ENCODE measurements at places on chromosomes 4 and X. TPM values are rescaled to one million over a fixed set of nuclear protein-coding genes. Genes with fewer than 3 reads are reported as not detected.

Gene RPA4
- 1.3 TPM for polyA plus RNA-seq

GRCh38 chrX:40152173-40152711 is 54.5 kb upstream of the BCOR start:
- peak overlapping the region; percentile 82 for H3K27ac ChIP-seq
- no peaks in the 10 kb centered on the region for H3K36me3 ChIP-seq
- no peak for DNase-seq
- H3K4me3 ChIP-seq, result no peak overlapping the region

- peaks cover 2% of the 10 kb centered on the region for H3K27me3 ChIP-seq
- H3K4me3 ChIP-seq, result no peak overlapping the region
- H3K27ac ChIP-seq, result no peak overlapping the region
- H3K36me3 ChIP-seq, result no peaks in the 10 kb centered on the region
- DNase-seq, result no peak
- no peaks in the 10 kb centered on the region for H3K4me1 ChIP-seq
Measured at GRCh38 chrX:150907474-150907873, 9.0 kb upstream of the CD99L2 start.

Gene S100P
- polyA plus RNA-seq, result 51.6 TPM

- no peaks in the 10 kb centered on the region for H3K36me3 ChIP-seq
- no peak overlapping the region for H3K4me3 ChIP-seq
- H3K27ac ChIP-seq, result no peak overlapping the region
- H3K27me3 ChIP-seq, result no peaks in the 10 kb centered on the region
- no peak for DNase-seq
- H3K4me1 ChIP-seq, result no peaks in the 10 kb centered on the region
Measured at GRCh38 chrX:77431227-77431626, 16.0 kb upstream of the FGF16 start.

DNA sequence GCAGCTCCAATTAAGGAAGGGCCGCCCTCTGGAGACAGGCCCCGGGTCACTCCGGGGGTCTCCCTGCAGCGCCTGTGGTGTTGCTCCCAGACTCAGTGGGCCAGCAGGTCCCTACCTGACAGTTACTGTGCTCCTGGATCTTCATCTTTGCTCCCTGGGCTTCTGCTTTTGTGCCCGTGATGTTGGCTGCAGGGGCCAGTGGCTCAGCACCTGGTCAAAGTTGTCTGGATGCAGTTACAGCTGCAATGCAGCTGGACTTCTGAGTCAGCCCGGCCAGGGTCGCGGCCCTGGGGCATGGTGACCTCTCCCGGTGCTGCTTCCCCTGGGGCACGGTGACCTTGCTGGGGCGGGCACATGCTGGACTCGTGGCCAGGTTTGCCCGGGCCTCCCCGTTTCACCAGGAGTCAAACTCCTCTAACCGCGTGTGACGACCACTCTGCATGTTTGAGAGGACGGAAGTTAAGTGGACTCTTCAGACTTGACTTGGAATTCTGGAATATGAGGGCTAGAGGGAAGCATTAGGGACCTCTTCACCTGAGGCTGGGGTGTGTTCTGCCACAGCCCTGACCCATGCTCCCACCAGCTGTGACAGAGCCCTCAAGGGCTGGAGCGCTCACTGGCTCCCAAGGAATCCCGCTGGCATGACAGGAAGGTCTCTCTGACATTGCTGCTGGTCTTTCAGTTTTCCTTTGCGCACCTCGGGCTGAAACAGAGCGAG is 3.7 kb downstream of the CTAG2 start:
- H3K36me3 ChIP-seq, result no peaks in the 10 kb centered on the region

- H3K4me1 ChIP-seq, result peaks cover 13% of the 10 kb centered on the region
- DNase-seq, result no peak
- H3K27me3 ChIP-seq, result no peaks in the 10 kb centered on the region
- no peak overlapping the region for H3K27ac ChIP-seq
- H3K4me3 ChIP-seq, result no peak overlapping the region
- H3K36me3 ChIP-seq, result no peaks in the 10 kb centered on the region
Measured at GRCh38 chr4:26380740-26381139, 59.9 kb downstream of the RBPJ start.

- no peaks in the 10 kb centered on the region for H3K4me1 ChIP-seq
- no peaks in the 10 kb centered on the region for H3K27me3 ChIP-seq
- no peak for DNase-seq
- H3K4me3 ChIP-seq, result no peak overlapping the region
- no peaks in the 10 kb centered on the region for H3K36me3 ChIP-seq
Measured at GRCh38 chrX:45068569-45068968, 132.1 kb downstream of the DIPK2B start.

DNA sequence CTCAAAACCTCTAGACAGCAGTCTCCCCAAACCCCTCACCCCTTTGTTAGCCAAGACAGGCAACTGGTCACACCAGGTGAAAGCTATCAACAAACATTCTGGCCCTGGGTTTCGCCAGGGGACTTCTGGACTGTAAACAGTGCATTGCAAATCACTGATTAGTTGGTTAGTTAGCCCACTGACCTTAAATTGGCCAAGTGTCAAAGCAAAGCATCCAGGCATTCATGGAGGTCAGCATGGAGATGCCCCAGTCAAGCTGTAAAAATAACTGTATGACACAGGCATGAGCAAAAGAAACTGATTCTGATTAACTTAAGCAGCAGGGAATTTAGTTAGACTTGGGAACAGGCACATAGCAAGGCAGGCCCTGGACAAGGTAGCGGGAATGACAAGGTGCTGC is 156.0 kb upstream of the TTC29 start:
- no peaks in the 10 kb centered on the region for H3K27me3 ChIP-seq
- DNase-seq, result no peak
- H3K27ac ChIP-seq, result no peak overlapping the region
- no peaks in the 10 kb centered on the region for H3K36me3 ChIP-seq
- no peak overlapping the region for H3K4me3 ChIP-seq

DNA sequence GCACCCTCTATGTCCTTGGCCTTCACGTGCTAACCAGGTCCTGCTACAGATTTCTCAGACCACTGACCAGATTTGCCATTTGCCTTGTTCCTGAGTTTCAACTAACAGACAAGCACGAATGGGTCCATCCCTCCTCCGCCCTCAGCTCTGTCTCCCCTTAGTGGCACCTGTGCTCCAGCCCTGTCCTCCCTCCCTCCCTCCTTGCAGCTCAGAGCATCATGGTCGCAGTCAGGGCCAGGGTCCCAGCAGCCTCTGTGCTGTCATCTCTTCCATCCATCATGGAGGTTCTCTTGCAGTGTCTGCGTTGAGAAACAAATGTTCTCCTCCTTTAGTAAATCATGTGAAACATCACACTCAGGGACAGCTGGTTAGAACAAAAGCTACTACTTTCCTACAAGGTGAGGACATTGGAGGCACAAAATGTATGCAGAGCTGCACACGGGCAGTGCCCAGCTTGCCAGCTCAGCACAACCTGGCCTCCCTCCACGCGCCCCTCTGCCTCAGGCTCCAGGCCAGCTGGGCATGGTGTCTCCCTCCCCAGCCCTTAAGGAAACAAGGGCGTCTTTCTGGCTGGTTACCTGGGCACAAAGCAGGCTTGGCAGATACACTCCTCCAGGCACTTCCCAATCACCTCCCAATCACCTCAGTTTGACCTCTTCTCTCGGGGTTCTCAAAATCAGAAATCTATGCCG is 79.5 kb upstream of the ATP6AP2 start:
- no peak overlapping the region for H3K4me3 ChIP-seq
- no peak for DNase-seq
- H3K36me3 ChIP-seq, result no peaks in the 10 kb centered on the region
- no peaks in the 10 kb centered on the region for H3K4me1 ChIP-seq
- H3K27ac ChIP-seq, result no peak overlapping the region

- no peaks in the 10 kb centered on the region for H3K27me3 ChIP-seq
- DNase-seq, result no peak
- no peak overlapping the region for H3K27ac ChIP-seq
- H3K4me3 ChIP-seq, result no peak overlapping the region
- no peaks in the 10 kb centered on the region for H3K36me3 ChIP-seq
Measured at GRCh38 chr4:141971869-141972268, 335.5 kb downstream of the IL15 start.

DNA sequence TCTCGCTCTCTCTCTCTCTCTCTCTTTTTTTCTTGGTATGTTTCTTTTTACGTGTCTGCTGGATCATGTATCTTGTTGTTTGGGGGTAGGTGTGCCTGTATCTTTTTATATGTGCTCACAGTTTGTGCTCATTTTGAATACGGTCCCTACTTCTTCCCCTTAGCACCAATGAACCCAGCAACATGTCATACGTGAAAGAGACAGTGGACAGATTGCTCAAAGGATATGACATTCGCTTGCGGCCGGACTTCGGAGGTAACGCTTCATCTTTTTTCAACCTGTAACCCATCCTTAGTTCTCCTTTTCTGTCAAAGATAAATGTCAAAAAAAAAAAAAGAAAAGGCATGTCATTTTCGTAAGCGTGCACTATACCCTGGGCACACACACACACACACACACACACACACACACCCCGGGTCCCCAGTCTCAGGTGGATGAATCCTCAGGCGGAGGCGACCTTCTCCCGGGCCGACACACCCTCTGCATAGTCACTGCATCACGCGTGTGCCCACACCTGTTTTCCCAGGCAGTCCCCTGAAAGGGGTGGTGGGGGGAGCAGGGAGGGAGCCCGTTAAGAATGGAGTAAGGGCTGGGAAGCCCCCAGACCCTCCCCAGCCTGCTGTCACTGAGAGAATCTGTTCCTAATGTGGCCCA is 511 bp downstream of the GABRB1 start:
- no peaks in the 10 kb centered on the region for H3K27me3 ChIP-seq
- H3K4me1 ChIP-seq, result no peaks in the 10 kb centered on the region
- H3K4me3 ChIP-seq, result peak overlapping the region; percentile 94
- no peak overlapping the region for H3K27ac ChIP-seq

Gene RAB40A
- polyA plus RNA-seq, result 3.0 TPM

GRCh38 chrX:118228041-118228440 is 111.4 kb upstream of the KLHL13 start:
- H3K27ac ChIP-seq, result no peak overlapping the region
- no peaks in the 10 kb centered on the region for H3K36me3 ChIP-seq
- no peak for DNase-seq

- H3K27me3 ChIP-seq, result no peaks in the 10 kb centered on the region
- no peak overlapping the region for H3K27ac ChIP-seq
- no peak overlapping the region for H3K4me3 ChIP-seq
- H3K36me3 ChIP-seq, result no peaks in the 10 kb centered on the region
- DNase-seq, result no peak
Measured at GRCh38 chrX:120287513-120288112, 23.6 kb downstream of the TMEM255A start.

Gene USP26
- polyA plus RNA-seq, result not detected

GRCh38 chrX:47360423-47361179 is 9.8 kb upstream of the ZNF157 start:
- H3K4me3 ChIP-seq, result no peak overlapping the region
- no peaks in the 10 kb centered on the region for H3K27me3 ChIP-seq
- H3K4me1 ChIP-seq, result no peaks in the 10 kb centered on the region
- H3K36me3 ChIP-seq, result no peaks in the 10 kb centered on the region
- H3K27ac ChIP-seq, result peak overlapping the region; percentile 78

DNA sequence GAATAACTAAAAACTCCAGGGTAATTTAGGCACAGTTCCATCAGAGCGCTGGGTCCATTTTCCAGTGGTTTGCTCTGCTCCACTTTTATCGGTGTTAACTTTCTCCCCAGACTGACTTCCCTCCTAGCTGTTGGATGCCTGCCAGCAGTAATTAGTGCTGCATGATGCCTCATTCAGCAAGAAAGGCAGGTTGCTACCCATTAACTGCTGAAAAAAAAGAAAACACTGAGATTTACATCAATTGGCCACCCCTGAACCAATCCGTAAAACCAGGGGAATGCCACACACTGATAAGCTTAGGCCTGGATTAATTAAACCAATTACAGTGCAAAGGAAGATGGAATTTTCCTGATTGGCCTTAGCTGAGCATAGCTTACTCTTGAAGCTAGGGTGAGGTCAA is 182.4 kb upstream of the CXXC4 start:
- no peak overlapping the region for H3K27ac ChIP-seq
- H3K27me3 ChIP-seq, result no peaks in the 10 kb centered on the region
- no peaks in the 10 kb centered on the region for H3K4me1 ChIP-seq
- H3K4me3 ChIP-seq, result no peak overlapping the region
- peak; percentile 6 for DNase-seq

Gene TENM3
- 16.1 TPM for polyA plus RNA-seq

- no peak overlapping the region for H3K4me3 ChIP-seq
- H3K27me3 ChIP-seq, result no peaks in the 10 kb centered on the region
- no peak for DNase-seq
Measured at GRCh38 chr4:124183926-124184325, 528.6 kb downstream of the ANKRD50 start.

- DNase-seq, result no peak
- H3K27me3 ChIP-seq, result no peaks in the 10 kb centered on the region
- H3K36me3 ChIP-seq, result no peaks in the 10 kb centered on the region
- no peaks in the 10 kb centered on the region for H3K4me1 ChIP-seq
- H3K4me3 ChIP-seq, result no peak overlapping the region
- H3K27ac ChIP-seq, result no peak overlapping the region
Measured at GRCh38 chr4:73303711-73304110, 45.1 kb upstream of the ANKRD17 start.

Gene CXCL5
- polyA plus RNA-seq, result 31.3 TPM

- no peak overlapping the region for H3K27ac ChIP-seq
- H3K36me3 ChIP-seq, result no peaks in the 10 kb centered on the region
- no peak overlapping the region for H3K4me3 ChIP-seq
- H3K4me1 ChIP-seq, result no peaks in the 10 kb centered on the region
- H3K27me3 ChIP-seq, result no peaks in the 10 kb centered on the region
Measured at GRCh38 chr4:35970366-35970960, 273.9 kb downstream of the ARAP2 start.

- no peak overlapping the region for H3K27ac ChIP-seq
- no peaks in the 10 kb centered on the region for H3K27me3 ChIP-seq
- H3K4me3 ChIP-seq, result no peak overlapping the region
- no peaks in the 10 kb centered on the region for H3K4me1 ChIP-seq
Measured at GRCh38 chrX:130994671-130995070, 63.5 kb upstream of the ARHGAP36 start.

GRCh38 chr4:95267081-95267480 is 281.7 kb downstream of the UNC5C start:
- DNase-seq, result no peak
- no peaks in the 10 kb centered on the region for H3K36me3 ChIP-seq
- H3K27me3 ChIP-seq, result no peaks in the 10 kb centered on the region
- no peaks in the 10 kb centered on the region for H3K4me1 ChIP-seq
- no peak overlapping the region for H3K4me3 ChIP-seq
- no peak overlapping the region for H3K27ac ChIP-seq

- no peaks in the 10 kb centered on the region for H3K4me1 ChIP-seq
- H3K4me3 ChIP-seq, result no peak overlapping the region
- no peaks in the 10 kb centered on the region for H3K36me3 ChIP-seq
- H3K27ac ChIP-seq, result no peak overlapping the region
- H3K27me3 ChIP-seq, result no peaks in the 10 kb centered on the region
Measured at GRCh38 chr4:185742766-185743165, 69.2 kb downstream of the SORBS2 start.

DNA sequence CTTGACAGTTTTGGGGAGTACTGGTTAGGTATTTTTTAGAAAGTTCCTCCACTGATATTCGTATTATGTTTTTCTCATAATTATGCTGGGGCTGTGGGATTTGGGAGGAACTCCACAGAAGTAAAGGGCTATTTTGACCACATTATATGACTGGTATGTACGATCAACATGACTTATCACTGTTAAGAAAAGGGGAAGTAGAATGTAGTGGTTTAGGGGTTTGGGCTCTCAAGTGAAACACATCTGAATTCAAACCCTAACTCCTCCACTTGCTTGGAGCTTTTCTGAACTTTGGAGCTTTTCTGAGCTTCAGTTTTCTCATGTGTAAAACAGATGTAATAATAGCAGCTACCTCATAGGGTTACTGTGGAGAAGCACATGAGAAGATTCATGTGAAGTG is 96.4 kb upstream of the C1GALT1C1 start:
- no peaks in the 10 kb centered on the region for H3K27me3 ChIP-seq
- H3K27ac ChIP-seq, result no peak overlapping the region
- H3K4me3 ChIP-seq, result no peak overlapping the region
- DNase-seq, result no peak
- H3K36me3 ChIP-seq, result no peaks in the 10 kb centered on the region
